Activated CD8-positive, alpha-beta memory T cell treated with anti-CD3 and anti-CD28 coated beads for 1 hour (primary cell): ENCODE measurements at places on chromosomes 4 and X.

DNA sequence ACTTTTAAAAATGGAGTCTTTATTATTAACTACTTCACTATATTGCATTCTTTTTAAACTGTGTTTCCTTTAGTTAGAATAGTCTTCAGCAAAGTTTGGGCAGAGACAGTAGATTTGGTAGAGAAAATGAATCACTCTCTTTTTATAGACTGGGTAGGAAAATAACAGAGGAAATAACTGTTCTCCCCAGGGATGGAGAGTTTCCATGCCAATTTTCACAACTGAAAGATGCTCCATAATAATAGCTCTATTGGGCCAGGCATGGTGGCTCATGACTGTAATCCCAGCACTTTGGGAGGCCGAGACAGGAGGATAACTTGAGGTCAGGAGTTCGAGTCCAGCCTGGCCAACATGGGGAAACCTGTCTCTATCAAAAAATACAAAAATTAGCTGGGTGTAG is 13.1 kb downstream of the HSD17B13 start:
- no peak for DNase-seq

DNA sequence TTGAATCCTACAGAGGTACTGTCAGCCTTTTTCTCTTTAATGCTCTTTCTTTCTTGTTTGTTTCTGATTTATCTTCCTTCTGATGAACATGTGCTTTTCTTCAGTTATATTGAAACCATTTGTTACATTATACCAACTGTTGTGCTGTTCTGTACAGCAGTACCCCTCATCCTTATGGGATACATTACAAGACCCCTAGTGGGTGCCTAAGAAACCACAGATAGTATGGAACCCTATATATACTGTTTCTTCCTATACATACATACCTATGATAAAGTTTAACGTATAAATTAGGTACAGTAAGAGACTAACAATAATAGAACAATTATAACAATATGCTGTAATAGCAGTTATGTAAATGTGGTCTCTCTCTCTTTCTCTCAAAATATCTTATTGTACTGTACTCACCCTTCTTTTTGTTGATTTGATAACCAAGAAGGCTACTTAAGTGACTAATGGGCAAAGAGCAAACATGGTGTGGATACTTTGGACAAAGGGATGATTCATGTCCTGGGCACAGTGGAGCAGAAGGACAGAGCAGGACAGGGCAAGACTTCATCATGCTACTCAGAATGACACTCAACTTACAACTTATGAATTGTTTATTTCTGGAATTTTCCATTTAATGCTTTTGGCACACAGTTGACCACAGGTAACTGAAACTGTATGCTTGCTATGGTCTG is 10.7 kb upstream of the YIPF7 start:
- DNase-seq = no peak

DNA sequence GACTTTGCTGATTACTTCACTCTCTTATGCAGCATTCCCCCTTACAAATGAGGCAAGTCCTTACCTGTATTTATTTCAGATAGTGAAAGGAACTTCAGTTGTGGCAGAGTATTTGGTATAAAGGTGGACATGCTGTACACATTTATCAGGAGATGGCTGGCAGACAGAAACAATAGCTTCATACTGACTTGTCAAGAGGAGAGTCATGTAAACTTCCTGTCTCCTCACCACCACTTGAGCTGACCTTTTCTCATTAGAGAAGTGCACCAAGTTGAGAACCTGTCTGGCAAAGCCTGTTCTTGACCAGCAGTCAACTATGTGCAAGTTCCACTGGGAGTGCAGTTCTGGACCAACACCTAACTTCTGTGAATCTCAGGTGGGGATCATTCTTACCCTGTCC is 80.8 kb downstream of the LARP1B start:
- DNase-seq = no peak

DNA sequence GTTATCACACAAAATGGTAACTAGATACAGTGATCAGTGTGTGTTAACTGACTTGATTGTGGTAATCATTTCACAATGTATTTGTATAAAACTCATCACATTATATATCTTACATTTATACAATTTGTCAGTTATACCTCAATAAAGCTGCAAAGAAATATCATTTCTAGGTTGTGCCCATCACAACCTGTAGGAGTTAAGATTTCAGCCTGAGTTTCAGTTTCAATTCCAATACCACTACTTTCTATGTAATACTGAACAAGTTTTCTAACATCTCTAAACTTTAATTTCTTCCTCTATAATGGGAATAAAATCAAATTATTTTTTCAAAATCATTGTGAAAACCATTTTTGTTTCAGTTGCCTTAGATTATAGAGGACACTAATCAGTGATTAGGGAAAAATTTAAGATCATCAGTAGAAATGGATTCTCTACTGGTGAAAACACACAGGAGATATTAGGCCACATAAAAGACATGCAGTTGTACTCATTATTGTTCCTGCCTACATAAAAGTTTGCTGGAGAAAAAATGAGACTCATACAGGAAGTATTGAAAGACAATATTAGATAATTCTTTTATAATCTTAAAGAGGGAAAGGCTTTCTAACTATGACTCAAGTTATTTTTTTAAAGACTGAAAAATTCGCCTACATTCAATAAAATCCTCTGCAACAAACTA is 18.4 kb upstream of the TBC1D1 start:
- DNase-seq = no peak

- DNase-seq = no peak
Observed at GRCh38 chrX:30821116-30821515, 67.9 kb downstream of the TAB3 start.

GRCh38 chr4:145178740-145179280 is 1.6 kb downstream of the OTUD4 start:
- DNase-seq = no peak
